ENCODE measurements at places on chromosomes 2 and 18.

- no peaks in the 10 kb centered on the region for H3K36me3 ChIP-seq
- no peak overlapping the region for H3K4me3 ChIP-seq
- H3K4me1 ChIP-seq = no peaks in the 10 kb centered on the region
Measured at GRCh38 chr18:3713166-3713565, 263.2 kb downstream of the TGIF1 start.

DNA sequence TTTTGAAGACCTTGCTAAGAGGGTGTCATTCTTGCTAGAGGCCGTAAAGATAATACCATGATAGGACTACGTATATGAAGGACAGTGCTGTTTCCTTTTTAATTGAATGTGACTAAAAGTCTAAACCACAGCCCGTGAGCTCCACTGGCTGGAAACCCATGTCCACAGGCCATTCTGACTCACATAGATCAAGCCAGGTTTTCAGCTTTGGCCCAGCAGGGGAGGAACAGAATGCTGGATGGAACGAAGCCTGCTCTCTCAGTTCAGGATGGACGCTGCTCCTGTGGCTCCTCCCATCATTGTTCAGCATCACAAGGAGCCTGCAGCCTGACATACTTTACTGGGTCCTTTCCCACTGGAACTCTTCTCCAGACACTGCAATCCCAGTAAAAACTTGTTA lies 47.6 kb downstream of the ALPK2 start:
- H3K4me3 ChIP-seq = no peak overlapping the region
- no peak overlapping the region for H3K27ac ChIP-seq
- H3K4me1 ChIP-seq = no peaks in the 10 kb centered on the region

- no peaks in the 10 kb centered on the region for H3K4me1 ChIP-seq
- H3K36me3 ChIP-seq = no peaks in the 10 kb centered on the region
- DNase-seq = no peak
- no peaks in the 10 kb centered on the region for H3K27me3 ChIP-seq
- no peak overlapping the region for H3K27ac ChIP-seq
- no peak overlapping the region for H3K4me3 ChIP-seq
Measured at GRCh38 chr2:62349788-62350187, 153.9 kb downstream of the B3GNT2 start.

GRCh38 chr2:33134086-33134771 lies 187.5 kb downstream of the LTBP1 start:
- H3K4me1 ChIP-seq = no peaks in the 10 kb centered on the region
- no peak overlapping the region for H3K27ac ChIP-seq
- H3K27me3 ChIP-seq = peaks cover 43% of the 10 kb centered on the region
- DNase-seq = no peak
- H3K4me3 ChIP-seq = no peak overlapping the region
- no peaks in the 10 kb centered on the region for H3K36me3 ChIP-seq

DNA sequence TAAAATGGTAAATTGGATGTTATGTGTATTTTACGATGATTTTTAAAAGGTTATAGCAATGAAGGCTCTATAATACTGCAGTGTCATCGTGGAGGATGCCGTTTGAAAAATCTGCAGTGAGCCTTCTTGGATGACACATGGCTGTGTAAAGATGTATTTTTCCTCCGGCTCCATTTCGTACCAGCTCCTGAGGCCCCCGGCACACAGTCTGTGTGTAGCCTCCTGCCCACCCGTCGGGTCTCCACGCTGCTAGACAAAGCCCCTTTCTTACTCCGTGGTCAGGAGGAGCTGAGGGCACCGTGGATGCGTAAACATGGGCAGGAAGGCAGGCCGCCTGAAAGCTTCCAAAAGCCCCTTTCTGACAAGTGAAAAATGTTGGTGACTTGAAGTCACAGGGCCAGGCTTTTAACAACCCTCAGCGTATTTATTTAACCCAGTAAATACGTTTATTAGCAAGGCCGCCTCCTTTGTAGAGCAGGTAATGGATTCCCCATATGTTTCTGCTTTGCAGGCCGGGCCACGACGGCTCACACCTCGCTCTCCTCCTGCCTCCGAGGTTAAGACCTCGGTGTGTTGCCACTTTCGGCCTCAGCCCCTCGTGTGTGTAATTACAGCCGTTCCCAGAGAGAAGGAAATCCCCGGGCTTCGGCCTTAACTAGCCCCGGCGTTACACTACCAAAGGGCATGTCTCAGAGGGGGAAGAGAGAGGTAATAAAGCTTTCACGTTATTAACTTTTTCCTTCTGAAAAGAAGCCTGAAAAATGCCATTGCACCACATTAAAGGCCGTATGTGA lies 72.8 kb downstream of the DDX1 start:
- H3K36me3 ChIP-seq = peaks cover 2% of the 10 kb centered on the region
- H3K27ac ChIP-seq = no peak overlapping the region
- DNase-seq = no peak
- H3K27me3 ChIP-seq = peaks cover 43% of the 10 kb centered on the region
- H3K4me3 ChIP-seq = no peak overlapping the region

GRCh38 chr2:179876266-179876665 lies 14.9 kb upstream of the ZNF385B start:
- H3K27ac ChIP-seq = no peak overlapping the region
- H3K27me3 ChIP-seq = peaks cover 22% of the 10 kb centered on the region
- no peaks in the 10 kb centered on the region for H3K4me1 ChIP-seq
- no peak overlapping the region for H3K4me3 ChIP-seq

GRCh38 chr2:66212749-66213148 lies 222.2 kb upstream of the MEIS1 start:
- no peak for DNase-seq
- no peaks in the 10 kb centered on the region for H3K27me3 ChIP-seq
- H3K36me3 ChIP-seq = no peaks in the 10 kb centered on the region

DNA sequence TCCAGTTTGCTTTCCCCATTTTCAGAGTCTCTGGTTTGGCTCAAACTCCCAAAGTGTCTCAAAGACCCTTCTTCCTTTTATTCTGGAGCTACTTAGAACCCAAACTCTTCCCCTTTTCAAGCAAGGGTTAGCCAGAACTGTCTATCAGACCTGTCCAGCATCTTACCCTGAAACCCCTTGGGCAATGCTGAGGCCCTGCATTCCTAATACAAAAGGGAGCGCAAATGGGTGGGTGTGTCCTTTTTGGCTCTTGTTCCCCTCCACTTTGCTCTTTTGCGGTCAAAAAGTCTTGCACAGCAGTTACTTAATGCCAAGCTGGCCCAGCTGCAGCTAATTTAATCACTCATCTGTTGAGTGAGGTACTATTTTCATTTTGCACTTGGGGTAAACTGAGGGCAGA lies 231.2 kb upstream of the FOSL2 start:
- no peaks in the 10 kb centered on the region for H3K4me1 ChIP-seq
- H3K27me3 ChIP-seq = no peaks in the 10 kb centered on the region
- DNase-seq = no peak
- no peaks in the 10 kb centered on the region for H3K36me3 ChIP-seq

DNA sequence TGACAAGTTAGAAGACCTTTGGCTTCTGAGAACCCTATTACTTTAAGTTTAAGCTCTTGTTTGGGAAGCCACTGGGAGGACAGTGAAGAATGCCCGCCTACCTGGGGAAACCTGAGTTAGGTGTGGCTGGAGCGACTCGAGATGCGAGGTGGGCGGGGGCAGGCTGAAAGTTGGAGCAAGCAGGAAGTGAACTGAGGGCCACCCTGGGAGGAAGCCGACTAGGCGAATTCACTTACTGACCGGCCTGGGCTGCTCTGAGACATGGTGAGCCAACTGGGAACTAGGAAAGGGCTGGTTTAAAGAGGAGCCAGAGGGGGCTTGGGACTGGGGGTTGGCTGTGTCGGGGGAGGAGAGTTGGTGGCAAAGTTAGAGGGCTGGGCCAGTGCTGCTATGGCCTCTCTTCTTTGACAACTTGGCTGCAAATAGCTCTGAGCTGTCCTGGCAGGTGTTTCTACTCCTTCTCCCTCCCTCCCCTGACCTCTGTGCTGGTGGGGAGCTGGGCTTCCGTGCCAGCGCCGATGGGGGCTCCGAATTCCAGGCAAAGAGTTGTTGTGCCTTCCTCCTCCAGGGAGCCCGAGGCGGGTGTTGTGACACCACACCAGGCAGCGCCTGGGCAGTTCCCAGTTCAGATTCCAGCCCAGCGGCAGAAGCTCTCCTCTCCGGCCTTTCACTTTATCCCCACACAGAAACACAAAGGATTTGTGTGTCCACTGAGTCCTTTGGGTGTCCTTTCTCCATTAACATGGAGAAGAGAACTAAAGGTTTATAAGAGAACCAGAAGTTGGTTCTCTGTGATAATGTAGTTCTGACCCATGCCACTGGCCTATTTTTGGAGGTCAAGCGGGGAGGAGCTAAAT lies at the start of gene VAMP8:
Gene VAMP8, plus strand, starts transcription at position 201 of the 857 bp plus-strand sequence. Its CDS starts 61 bp downstream, at position 262.
- no peaks in the 10 kb centered on the region for H3K27me3 ChIP-seq
- H3K27ac ChIP-seq = peak within 1 kb of the TSS; percentile 96
- DNase-seq = peak; percentile 37
- peak within 1 kb of the TSS; percentile 97 for H3K4me3 ChIP-seq
- H3K36me3 ChIP-seq = peaks cover 15% of the 10 kb centered on the region

- H3K4me3 ChIP-seq = no peak overlapping the region
- no peak overlapping the region for H3K27ac ChIP-seq
- H3K36me3 ChIP-seq = peaks cover 74% of the 10 kb centered on the region
Measured at GRCh38 chr2:61281321-61281720, 119.3 kb downstream of the C2orf74 start.

- no peaks in the 10 kb centered on the region for H3K36me3 ChIP-seq
- peaks cover 21% of the 10 kb centered on the region for H3K4me1 ChIP-seq
- no peak overlapping the region for H3K27ac ChIP-seq
- peak overlapping the region; percentile 8 for H3K4me3 ChIP-seq
Measured at GRCh38 chr2:238235331-238235732, 4.5 kb downstream of the HES6 start.

DNA sequence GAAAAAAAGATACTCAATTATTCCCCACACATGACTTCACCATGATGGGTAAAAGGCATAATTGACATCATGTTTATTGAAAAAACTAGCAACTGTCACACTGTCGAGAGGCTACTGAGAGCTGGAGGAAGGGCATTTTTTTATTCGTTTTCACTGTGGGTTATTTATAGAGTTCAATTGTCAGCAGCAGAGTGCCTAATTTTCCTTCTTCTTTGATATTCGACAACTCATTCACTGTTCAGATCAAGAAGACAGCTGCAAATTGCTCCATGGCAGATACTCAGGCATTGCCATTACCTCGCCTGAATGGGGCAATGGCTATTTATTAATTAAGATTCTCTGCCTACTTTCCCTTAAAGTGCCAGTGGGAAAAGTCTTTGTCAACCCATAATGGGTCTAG lies 197.5 kb upstream of the NRP2 start:
- no peak for DNase-seq
- no peak overlapping the region for H3K27ac ChIP-seq
- no peaks in the 10 kb centered on the region for H3K4me1 ChIP-seq
- no peaks in the 10 kb centered on the region for H3K27me3 ChIP-seq

GRCh38 chr2:3398857-3399256 lies 19.4 kb downstream of the TRAPPC12 start:
- no peak for DNase-seq
- H3K27me3 ChIP-seq = no peaks in the 10 kb centered on the region
- peaks cover 25% of the 10 kb centered on the region for H3K4me1 ChIP-seq

GRCh38 chr2:85666016-85666415 lies 2.0 kb downstream of the SFTPB start:
- H3K4me3 ChIP-seq = no peak overlapping the region
- peaks cover 13% of the 10 kb centered on the region for H3K27me3 ChIP-seq
- H3K27ac ChIP-seq = no peak overlapping the region
- no peaks in the 10 kb centered on the region for H3K4me1 ChIP-seq
- no peak for DNase-seq

GRCh38 chr2:151842830-151843690 lies 14.8 kb upstream of the ARL5A start:
- peaks cover 23% of the 10 kb centered on the region for H3K27me3 ChIP-seq
- H3K27ac ChIP-seq = no peak overlapping the region
- no peaks in the 10 kb centered on the region for H3K36me3 ChIP-seq
- no peak overlapping the region for H3K4me3 ChIP-seq
- no peak for DNase-seq

DNA sequence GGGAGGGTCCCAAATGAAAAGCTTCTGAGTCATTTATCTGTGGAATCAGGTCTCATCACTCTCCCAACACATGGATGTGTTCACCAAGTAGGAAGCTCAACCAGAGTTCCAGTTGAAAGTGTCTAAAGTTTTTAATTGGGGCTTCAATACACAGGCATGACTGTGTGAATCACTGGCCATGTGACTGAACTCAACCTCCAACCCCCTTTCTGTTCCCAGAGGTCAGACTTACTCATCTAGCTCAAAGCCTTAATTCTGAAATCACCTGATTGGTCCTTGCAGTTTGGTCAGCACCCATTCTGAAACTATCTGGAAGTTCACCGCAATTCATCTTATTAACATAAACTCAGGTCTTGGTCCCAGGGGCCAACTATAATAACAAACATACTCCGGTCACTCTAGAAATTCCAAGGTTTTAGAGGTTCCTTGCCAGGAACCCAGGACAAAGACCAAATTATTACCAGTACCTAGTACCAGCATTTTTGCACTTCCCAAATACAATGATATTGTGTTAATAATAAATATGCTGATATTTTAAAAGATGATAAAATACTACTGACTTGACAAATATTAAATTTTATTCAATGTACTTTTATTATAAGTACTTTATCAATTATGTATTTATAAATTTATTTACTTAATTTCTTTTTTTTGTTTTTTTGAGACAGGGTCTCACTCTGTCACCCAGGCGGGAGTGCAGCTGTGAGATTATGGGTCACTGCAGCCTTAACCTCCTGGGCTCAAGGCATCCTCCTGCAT lies 10.7 kb upstream of the RBM45 start:
- H3K4me3 ChIP-seq = no peak overlapping the region
- DNase-seq = no peak
- no peak overlapping the region for H3K27ac ChIP-seq
- H3K36me3 ChIP-seq = no peaks in the 10 kb centered on the region
- no peaks in the 10 kb centered on the region for H3K4me1 ChIP-seq
- peaks cover 5% of the 10 kb centered on the region for H3K27me3 ChIP-seq

- no peak for DNase-seq
- H3K4me1 ChIP-seq = no peaks in the 10 kb centered on the region
- no peaks in the 10 kb centered on the region for H3K36me3 ChIP-seq
- peaks cover 38% of the 10 kb centered on the region for H3K27me3 ChIP-seq
- H3K27ac ChIP-seq = no peak overlapping the region
- H3K4me3 ChIP-seq = no peak overlapping the region
Measured at GRCh38 chr18:70256994-70257393, 31.9 kb upstream of the SOCS6 start.
